Stimulated activated CD8-positive, alpha-beta memory T cell treated with anti-CD3 and anti-CD28 coated beads, Interleukin-12 subunit alpha, Interleukin-12 subunit beta, amount 100 ng/mL, for 1 hour (primary cell): ENCODE measurements at places on chromosomes 11 and 22.

DNA sequence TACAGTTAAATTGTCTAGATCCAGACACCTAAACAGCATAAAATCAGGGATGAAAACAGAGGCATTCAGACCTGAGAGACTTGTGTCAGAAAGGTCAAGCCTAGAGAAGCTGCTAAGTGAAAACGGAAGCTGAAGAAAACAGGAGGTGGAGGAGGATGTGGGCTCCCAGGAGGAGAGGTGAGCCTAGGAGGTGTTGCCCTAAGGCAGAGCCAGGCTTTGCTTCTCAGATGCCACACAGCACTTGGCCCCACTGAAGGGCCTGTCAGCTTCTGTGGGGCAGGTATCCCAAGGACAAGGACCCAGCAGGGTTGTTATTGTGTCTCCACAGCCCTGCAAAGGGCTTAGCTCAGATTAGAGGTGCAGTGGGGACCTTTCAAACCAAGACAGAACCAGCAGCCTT, 14.4 kb downstream of the UFD1 start:
- no peak for DNase-seq

GRCh38 chr11:116226731-116227130, 546.1 kb downstream of the BUD13 start:
- DNase-seq = no peak

- no peak for DNase-seq
Observed at GRCh38 chr11:111983187-111983986, 41.8 kb upstream of the DLAT start.

GRCh38 chr11:207863-208180, 314 bp downstream of the RIC8A start:
- DNase-seq = no peak

DNA sequence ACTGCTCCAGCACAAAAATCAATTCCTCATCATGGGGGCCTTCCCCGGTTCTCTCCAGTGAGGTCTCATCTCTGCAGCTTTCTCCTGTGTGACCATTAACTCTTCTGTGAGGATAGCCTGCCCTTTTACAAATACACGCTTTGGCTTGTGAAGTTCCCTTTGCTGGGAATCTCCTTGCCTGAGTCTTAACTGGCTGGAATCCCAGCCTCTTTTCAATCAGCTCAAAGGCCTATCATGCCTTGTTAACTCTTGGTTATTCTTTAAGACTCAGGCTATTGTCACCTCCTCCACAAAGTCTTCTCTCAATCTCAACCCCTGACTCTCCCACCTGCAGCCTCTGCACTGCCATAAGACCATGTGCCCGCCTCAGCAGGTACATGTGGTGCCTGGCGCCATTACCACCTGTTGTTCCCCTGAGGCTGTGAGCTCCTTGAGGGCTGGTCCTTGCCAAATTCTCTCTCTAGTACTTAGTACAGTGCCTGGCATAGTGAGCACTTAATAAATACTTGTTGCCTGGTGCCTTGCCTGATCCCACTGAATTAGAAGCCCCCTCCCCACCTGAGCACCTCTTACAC, 128.2 kb downstream of the ST3GAL4 start:
- no peak for DNase-seq

DNA sequence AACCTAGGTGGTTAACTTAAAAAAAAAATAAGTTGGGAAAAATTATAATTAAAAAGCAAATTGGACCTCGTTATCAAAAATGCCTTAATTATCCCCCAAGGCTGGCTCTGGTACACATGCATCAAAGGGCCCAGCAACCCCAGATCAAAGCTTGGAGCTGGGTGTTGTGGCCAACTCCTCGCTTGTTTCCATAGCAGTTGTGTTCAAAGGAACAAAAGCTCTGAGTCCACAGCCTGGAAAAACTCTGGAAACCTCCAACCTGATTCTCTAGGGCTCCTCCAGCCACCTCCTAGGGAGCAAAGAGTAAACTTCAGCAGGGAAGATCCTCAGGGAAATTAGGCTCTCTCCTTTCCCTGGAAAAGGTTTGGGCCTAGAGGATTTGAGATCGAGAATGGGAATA, 149.4 kb downstream of the NXPE2 start:
- no peak for DNase-seq

DNA sequence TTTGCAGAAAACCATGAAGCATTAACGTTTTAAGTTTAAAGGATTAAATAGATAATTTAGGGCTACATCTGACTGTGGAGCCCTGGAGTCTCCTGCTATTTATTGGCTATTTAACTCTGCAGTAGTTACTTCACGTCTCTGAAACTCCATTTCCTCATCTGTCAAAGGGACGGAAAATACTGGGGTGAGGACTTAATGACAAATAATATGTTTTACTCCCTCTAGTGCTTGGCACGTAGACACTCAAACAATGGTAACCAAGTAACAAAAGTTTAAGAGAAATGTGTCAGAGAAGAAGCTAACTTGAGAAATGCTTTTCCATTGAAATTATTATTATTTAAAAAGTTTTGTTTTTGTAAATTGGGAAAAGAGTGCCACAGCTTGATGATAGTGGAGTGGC, 130.7 kb upstream of the RCN1 start:
- DNase-seq = no peak
